ENCODE measurements at places on chromosomes 7 and 10. TPM values are rescaled to one million over a fixed set of nuclear protein-coding genes. Genes with fewer than 3 reads are reported as not detected.

Gene CPXM2
- 1.2 TPM for polyA plus RNA-seq

Gene EMX2
- 0.09 TPM for polyA plus RNA-seq

Gene MACC1
- polyA plus RNA-seq, result 2.2 TPM

Gene CLEC5A
- 0.61 TPM for polyA plus RNA-seq

Gene MBL2
- not detected for polyA plus RNA-seq

Gene HTR7
- polyA plus RNA-seq, result not detected

Gene TLX1
- polyA plus RNA-seq, result 0.11 TPM

Gene ASAH2
- 0.15 TPM for polyA plus RNA-seq

Gene RBP3
- polyA plus RNA-seq, result not detected

Gene CCL24
- polyA plus RNA-seq, result not detected

Gene FLNC
- polyA plus RNA-seq, result 0.82 TPM

Gene SEC61G
- polyA plus RNA-seq, result 275 TPM

Gene SPOCK2
- 1.8 TPM for polyA plus RNA-seq

Gene ERVW-1
- not detected for polyA plus RNA-seq

Gene RAMP3
- 25.9 TPM for polyA plus RNA-seq

Gene TLL2
- polyA plus RNA-seq, result 0.59 TPM

Gene COL13A1
- 11.7 TPM for polyA plus RNA-seq

Gene ARHGAP21
- 14.6 TPM for polyA plus RNA-seq

Gene SRI
- 57.7 TPM for polyA plus RNA-seq

Gene ACSM6
- polyA plus RNA-seq, result 0.87 TPM

Gene DPYSL4
- polyA plus RNA-seq, result 1.4 TPM

Gene GTF2IRD1
- polyA plus RNA-seq, result 8.1 TPM

Gene FAM3C
- 39.6 TPM for polyA plus RNA-seq

Gene MSS51
- 2.0 TPM for polyA plus RNA-seq

Gene WASHC2C
- 11.3 TPM for polyA plus RNA-seq

Gene ABCB1
- 2.4 TPM for polyA plus RNA-seq

Gene NODAL
- not detected for polyA plus RNA-seq

Gene CRYGN
- polyA plus RNA-seq, result 0.08 TPM

Gene HYAL4
- polyA plus RNA-seq, result not detected

Gene HOXA7
- 0.49 TPM for polyA plus RNA-seq

Gene PIK3CG
- 0.30 TPM for polyA plus RNA-seq

Gene CLRN3
- not detected for polyA plus RNA-seq

Gene ACSL5
- 5.7 TPM for polyA plus RNA-seq

Gene SUN3
- polyA plus RNA-seq, result not detected

Gene ABCB4
- polyA plus RNA-seq, result 2.1 TPM

Gene PLCE1
- polyA plus RNA-seq, result 4.4 TPM

Gene GPR85
- polyA plus RNA-seq, result 0.11 TPM

Gene NPY4R
- not detected for polyA plus RNA-seq

Gene ADRB1
- polyA plus RNA-seq, result 2.1 TPM

Gene IFRD1
- polyA plus RNA-seq, result 45.3 TPM

Gene ESYT2
- polyA plus RNA-seq, result 8.1 TPM

Gene OPALIN
- polyA plus RNA-seq, result not detected

Gene GRID2IP
- 0.57 TPM for polyA plus RNA-seq
